Activated gamma-delta T cell treated with anti-CD3 and anti-CD28 coated beads, Interleukin-2, amount 50 U/mL, for 16 hours (primary cell): ENCODE measurements at places on chromosomes 7 and 10.
A peak's percentile ranks its signal among the peaks of the same experiment; 100 is the strongest.

DNA sequence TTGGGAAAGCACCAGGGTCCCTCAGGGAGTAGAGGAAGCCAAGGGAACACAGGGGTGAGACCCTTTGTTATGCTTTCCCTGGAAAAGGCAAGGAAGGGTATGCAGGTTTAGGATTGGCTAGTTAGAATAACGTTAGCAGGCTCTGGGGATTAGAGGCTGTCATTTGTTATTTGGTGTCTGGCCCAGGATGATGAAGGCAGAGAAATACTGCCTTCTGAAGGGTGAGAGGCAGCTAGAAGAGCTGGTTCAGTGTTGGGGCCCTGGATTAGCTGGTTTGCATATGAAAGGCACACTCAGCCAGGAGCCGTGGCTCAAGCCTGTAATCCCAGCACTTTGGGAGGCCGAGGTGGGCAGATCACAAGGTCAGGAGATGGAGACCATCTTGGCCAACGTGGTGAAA is 3.0 kb upstream of the PILRA start:
- no peak for DNase-seq

DNA sequence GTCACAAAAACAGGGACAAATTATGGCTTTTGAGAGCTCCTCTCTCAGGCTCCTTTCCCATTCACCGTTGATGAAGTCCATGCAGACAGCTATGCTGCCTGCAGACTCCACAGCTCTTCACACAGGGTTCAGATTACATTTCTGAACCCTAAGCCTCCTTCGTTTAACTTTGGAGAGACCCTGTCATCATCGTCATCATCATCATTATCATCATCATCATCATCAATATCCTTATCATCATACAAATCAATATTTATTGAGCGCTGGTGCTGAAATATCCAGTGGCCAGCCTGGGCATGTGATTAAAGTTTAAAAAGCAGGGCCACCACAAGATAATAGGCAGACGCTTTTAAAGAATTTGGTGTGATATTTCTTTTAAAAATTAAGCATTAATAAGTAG is 66.6 kb downstream of the FRMPD2 start:
- no peak for DNase-seq

GRCh38 chr10:21078410-21079329 is 181.6 kb upstream of the NEBL start:
- no peak for DNase-seq

DNA sequence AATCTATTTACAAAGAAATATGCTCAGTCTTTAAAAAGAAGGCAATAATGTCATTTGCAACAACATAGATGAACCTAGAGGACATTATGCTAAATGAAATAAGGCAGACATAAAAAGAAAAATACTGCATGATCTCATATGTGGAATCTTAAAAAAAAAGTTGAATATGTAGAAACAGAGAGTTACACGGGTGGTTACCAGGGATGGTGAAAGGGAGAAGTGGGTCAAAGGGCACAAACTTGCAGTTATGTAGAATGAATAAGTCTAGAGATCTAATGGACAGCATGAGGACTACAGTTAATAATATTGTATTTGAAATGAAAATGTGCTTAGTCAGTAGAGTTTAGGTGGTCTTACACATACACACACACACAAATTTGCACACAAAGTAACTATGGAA is 88.2 kb upstream of the CCDC71L start:
- DNase-seq, result no peak

DNA sequence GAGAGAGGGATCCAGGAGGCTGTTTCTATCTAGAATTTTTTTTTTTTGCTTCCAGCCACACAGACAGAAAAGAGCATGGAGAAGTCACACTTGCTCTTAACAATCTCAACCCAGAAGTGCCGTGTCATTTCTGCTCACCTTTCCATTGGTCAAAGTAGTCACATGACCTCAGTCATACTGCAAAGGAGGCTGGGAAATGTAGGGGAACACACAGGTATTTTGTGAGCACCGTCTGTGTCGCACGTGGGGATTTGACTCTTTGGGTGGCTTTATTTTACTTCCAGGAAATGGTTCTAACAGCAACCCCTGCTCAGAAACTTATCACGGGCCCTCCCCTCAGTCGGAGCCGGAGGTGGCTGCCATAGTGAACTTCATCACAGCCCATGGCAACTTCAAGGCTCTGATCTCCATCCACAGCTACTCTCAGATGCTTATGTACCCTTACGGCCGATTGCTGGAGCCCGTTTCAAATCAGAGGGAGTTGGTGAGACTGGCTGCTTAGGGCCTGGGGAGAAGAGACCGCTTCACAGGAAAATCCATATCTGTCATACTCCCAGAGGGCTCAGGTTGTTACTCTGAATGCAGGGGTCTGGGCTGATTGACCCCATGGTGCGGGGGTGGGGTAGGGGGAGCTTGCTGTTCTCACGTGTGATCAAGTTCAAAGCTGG is 13.1 kb upstream of the CPA1 start:
- no peak for DNase-seq

- no peak for DNase-seq
These were observed 537 bp downstream of the NAPEPLD start for GRCh38 chr7:103148131-103148993.

DNA sequence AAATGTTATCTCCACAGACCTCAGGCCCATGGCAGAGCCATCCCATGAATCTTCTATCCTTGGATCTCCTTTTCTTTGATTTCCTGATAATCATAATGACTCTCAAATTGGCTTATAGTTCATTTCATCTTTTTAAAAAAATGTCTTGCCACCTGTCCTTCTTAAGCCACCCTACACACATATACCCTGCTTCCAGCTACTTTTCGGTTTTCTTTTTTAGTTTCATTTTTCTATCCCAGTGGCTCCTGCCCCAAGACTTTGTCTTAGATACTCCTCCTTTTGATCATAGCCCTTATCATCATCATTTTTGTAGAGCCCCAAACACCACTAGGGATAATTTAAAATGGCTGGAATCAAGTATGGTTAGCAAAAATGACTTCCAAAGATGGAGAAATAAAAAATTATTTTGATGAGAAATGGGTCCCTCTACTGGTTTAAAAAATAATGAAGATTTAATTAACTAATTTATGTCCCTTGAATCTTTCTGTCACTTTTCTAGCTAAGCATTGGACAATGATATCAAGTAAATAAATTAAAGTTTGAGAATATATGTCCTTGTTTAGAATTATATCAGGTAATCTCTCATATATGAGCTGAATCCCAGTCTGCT is 277.3 kb upstream of the SEMA3D start:
- DNase-seq, result no peak

DNA sequence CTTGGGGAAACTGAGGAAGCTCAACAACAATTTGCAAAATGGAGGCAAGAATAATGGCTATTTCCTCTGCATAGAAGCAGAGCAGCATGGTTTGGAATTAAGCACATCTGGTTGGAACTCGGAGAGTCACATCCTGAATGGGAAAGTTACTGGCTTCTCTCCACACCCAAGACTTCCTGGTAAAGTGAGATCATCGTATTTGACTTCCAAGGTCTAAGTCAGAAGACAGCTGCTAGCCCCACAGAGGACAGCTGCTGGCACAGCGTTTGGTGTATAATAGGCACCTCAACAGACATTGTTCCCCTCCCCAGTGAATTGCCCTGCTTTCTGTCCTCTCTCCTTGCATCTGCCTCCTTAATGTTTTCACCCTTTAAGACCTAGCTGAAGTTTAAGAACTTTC is 37.0 kb upstream of the NRF1 start:
- DNase-seq, result no peak

DNA sequence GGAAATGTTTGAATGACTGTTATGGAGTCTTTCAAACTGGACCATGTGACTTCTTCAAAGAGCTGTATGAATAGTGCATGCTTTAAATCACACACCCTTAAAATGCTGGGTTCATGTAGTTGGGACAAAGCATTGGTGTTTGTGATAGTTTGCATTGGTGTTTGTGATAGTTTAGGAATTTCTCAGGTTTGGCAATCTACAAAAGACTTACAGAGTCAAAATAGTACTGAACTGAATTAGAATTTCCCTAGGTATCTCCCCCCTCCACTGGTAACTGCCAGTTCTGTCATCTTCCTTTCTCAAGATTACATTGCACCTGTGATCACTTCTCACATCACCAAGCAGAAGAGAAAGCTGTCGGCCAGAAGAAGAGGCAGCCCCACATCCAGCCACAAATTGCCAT is 261.1 kb downstream of the GATA3 start:
- no peak for DNase-seq

- DNase-seq, result peak; percentile 2
These were observed 42.6 kb upstream of the CC2D2B start for GRCh38 chr10:95864906-95865813.

DNA sequence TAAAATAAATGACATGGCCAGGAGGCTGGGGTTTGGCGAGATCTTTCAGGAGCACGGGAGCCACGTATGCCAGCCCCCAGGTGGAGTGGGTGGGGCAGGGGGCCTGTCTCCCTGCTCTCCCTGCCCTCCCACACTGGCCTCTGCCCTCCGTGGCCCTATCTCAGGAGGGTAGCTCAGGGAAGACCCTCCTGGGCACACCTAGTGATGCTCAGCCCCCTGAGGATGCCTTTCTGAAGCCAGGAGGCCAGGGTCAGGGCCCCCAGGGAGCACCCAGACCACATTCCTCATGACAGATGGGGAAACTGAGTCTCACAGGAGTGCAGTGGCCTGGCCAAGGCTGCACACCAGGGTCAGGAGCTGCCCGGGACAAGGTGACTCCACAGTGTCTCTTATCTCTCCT is 223.4 kb downstream of the ELFN1 start:
- DNase-seq, result no peak

DNA sequence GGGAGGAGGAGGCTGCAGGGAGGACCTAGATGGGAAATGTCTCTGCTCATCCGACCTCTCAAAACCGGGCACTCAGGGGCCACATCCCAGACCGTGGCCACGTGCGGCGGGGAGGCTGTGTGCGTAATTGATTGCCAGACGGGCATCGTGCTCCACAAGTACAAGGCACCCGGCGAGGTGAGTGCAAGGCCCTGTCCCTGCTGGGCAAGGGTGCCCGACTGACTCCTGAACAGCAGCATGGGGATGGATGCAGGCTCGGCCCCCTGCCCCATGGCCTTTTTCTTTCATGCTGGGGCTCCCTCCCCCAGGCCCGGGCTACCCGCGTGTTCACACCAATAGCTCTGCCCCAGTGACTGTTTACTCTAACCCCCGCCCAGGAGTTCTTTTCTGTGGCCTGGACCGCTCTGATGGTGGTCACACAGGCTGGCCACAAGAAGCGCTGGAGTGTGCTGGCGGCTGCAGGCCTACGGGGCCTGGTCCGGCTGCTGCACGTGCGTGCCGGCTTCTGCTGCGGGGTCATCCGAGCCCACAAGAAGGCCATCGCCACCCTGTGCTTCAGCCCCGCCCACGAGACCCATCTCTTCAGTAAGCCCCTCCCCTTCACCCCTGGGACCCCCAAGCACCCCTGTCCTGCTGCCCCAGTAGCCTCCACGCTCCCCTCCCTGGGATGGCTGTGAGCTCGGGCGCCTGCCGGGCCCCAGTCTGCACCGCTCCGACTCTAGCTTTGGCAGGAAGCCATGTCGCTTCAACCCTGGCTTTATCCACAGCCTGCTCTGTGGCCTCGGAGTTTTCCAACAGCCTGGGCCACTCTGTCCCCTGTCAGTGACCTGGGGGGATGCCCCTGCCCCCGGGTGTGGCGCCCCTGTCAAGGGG is 3.9 kb downstream of the LRWD1 start:
- no peak for DNase-seq

- DNase-seq, result no peak
These were observed 41.9 kb downstream of the DPYSL4 start for GRCh38 chr10:132228616-132229015.

- DNase-seq, result no peak
These were observed 44.1 kb upstream of the ZNRF2 start for GRCh38 chr7:30240106-30240800.

DNA sequence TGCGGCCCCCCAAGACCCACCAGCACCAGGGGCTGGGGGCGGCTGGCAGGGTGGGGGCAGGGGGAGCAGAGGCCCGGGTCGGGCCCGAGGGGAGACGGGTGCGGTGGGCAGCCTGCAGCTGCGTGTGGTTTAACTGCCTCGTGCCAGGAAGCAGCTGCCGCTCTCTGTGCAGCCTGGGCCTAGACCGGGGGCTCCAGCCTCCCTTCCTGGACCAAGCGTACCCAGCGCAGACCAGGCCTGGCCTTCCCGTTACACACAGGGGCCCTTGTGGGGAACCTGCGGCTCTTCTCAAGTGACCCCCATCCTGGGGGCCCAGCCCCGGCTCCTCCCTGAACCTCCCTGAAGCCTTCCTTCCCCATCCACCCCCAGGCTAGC is 6.6 kb upstream of the INTS1 start:
- DNase-seq, result no peak

DNA sequence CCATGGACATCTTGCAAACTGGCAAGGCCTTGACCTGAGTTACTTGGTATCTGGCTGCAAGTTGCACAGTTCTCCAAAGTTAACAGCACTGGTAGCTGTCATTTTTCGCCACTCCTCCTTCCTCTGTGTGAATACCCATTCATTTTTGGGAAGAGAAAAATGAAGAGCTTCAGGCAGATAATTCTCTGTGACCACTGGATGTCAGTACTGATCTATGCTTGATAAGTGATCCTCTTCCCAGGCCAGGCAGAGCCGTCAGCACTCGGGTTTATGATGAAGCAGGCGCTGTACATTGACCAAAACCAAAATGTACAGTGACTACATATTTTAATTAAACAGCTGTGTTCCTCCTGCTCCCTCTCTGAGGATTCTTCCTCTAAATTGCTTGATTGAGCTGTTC is 55.9 kb upstream of the PDZD8 start:
- DNase-seq, result no peak

- DNase-seq, result peak; percentile 56
These were observed 99.1 kb upstream of the PDGFA start for GRCh38 chr7:618539-619367.

- DNase-seq, result no peak
These were observed 21.8 kb downstream of the CUL1 start for GRCh38 chr7:148720472-148720871.
